ENCODE measurements at places on chromosomes 16 and 17. TPM values are rescaled to one million over a fixed set of nuclear protein-coding genes. Genes with fewer than 3 reads are reported as not detected.

The MT1G gene
- total RNA-seq = not detected

The GP1BA gene
- not detected for total RNA-seq

The PABPN1L gene
- not detected for total RNA-seq

The RBFOX1 gene
- not detected for total RNA-seq

The NACA2 gene
- total RNA-seq = not detected

The ABHD15 gene
- 5.1 TPM for total RNA-seq

The AIPL1 gene
- not detected for total RNA-seq

The MED1 gene
- 63.8 TPM for total RNA-seq

All from activated naive CD4-positive, alpha-beta T cell treated with anti-CD3 and anti-CD28 coated beads, Interleukin-2, amount 50 U/mL, for 72 hours (primary cell).